ENCODE measurements at places on chromosomes 1 and 21.

- no peak for DNase-seq
Measured at GRCh38 chr21:36966821-36967768, 626 bp upstream of the HLCS start.

- no peak for DNase-seq
Measured at GRCh38 chr1:212689196-212689725, 10.4 kb downstream of the BATF3 start.

DNA sequence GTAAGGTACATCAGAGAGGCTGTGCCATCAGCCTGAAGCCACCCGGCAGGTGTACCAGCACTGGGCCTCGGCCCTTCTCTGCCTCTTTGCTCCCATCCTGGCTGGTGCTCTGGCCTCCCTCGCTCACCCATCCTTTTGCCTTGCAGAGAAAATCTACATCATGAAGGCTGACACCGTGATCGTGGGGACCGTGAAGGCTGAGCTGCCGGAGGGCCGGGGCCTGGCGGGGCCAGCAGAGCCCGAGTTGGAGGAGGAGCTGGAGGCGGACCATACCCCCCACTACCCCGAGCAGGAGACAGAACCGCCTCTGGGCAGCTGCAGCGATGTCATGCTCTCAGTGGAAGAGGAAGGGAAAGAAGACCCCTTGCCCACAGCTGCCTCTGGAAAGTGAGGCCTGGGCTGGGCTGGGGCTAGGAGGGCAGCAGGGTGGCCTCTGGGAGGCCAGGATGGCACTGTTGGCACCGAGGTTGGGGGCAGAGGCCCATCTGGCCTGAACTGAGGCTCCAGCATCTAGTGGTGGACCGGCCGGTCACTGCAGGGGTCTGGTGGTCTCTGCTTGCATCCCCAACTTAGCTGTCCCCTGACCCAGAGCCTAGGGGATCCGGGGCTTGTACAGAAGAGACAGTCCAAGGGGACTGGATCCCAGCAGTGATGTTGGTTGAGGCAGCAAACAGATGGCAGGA lies 24.5 kb upstream of the TNFRSF1B start:
- peak; percentile 61 for DNase-seq

GRCh38 chr1:237124856-237125462 lies 83.0 kb downstream of the RYR2 start:
- no peak for DNase-seq

DNA sequence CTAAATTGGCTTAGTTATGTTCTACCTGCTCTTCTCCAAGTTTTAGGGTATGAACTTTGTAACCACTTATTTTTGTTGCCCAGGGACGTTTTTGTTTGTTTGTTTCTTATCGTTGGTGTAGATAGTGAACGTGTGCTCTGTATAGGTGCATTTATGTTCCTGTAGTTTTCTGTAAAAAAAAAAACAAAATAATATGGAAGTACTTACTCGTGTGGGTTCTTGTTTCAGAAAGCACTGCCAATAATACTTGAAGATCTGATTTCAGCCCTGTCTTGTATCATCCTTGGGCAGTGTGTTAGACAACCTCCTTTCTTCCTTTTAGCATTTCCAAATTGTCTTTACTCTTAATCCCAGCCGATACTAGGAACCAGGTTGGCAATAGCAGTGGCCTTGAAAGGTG lies 4.4 kb downstream of the FAM20B start:
- DNase-seq, result no peak
